ENCODE measurements at places on chromosomes 12 and 14.

GRCh38 chr14:89493406-89493805 lies 76.4 kb upstream of the FOXN3 start:
- DNase-seq = no peak

DNA sequence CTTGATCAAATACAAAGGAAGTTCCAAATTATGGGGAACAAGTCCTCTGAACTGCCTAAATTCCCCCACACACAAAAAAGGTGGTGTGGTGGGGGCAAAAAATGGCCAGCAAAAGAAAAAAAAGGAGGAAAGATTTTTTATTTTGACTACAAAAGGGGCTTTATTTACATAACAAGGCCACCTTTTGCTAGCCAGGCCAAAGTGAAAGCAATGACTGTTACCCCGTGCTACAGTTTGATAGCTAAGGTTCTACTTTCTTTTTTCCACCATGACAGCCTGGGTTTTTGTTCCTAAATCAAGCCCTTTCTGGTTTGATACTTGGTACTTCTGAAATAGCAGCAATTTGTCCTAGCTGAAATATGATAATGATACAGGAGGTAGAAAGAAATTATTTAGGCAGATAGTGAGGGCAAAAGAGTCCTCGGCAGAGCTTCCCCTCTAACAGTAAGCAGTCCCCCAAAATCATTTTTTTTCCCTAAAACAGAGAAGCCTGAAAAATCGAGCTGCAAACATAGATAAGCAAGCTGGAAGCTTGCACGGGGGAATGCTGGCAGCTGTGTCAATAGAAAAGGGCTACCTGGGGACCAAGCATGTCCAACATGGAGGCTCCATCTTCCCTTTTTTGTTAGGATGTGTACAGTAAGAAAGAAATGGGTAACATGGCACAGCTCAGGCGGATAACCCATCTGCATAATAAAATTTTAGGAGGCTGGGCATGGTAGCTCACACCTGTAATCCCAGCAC lies 8.9 kb upstream of the B4GALNT1 start:
- no peak for DNase-seq

DNA sequence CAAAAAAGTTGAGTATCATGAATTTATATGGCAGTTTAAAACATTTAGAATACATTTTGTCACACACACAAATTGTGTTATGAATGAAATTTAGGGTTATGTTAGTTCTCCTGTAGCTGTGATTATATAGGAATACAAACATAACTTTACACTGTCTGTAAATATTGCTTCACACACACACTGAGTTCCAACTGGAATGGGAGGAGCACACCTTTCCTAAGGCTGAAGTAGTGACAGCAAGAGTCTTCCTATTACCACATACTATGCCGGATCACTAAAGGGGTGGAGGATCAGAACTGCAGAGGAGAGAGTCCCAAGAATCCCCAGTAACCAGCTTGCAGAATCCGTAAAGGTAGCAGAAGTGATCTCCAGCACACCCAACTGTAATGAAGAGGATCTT lies 63.7 kb downstream of the DNAI7 start:
- DNase-seq = no peak

GRCh38 chr14:36519431-36520321 lies at the start of gene NKX2-1:
Gene NKX2-1, minus strand, starts transcription at chr14:36520232. Its CDS starts 103 bp downstream, at chr14:36520129.
- no peak for DNase-seq

GRCh38 chr12:16606991-16607390 lies 1.0 kb upstream of the LMO3 start:
- no peak for DNase-seq

- DNase-seq = peak; percentile 25
Measured at GRCh38 chr12:106416273-106416672, 58.7 kb downstream of the POLR3B start.

GRCh38 chr14:33851366-33851765 lies 99.5 kb downstream of the EGLN3 start:
- no peak for DNase-seq

- peak; percentile 85 for DNase-seq
Measured at GRCh38 chr12:116015525-116015924, 262.0 kb downstream of the MED13L start.

GRCh38 chr12:94674051-94674451 lies 23.7 kb upstream of the TMCC3 start:
- DNase-seq = no peak

DNA sequence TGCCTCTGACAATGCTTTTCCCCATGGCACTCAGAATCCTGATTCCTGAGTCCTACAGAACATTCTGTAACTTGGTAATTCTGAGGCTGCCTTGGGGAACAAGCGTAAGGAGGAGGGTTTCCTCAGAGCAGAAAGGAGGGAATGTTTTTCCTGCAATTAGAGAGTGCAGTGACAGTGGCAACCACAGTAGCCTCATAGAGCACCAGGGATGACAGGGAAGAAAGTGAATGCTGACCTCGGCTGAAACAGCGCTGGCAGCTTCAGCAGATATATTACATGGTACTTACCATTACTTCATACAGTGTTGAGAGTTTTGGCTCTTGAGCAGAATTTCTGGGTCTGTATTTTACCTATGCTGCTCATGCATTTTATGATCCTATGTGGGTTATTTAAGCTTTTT lies 757.1 kb downstream of the NRXN3 start:
- DNase-seq = no peak

DNA sequence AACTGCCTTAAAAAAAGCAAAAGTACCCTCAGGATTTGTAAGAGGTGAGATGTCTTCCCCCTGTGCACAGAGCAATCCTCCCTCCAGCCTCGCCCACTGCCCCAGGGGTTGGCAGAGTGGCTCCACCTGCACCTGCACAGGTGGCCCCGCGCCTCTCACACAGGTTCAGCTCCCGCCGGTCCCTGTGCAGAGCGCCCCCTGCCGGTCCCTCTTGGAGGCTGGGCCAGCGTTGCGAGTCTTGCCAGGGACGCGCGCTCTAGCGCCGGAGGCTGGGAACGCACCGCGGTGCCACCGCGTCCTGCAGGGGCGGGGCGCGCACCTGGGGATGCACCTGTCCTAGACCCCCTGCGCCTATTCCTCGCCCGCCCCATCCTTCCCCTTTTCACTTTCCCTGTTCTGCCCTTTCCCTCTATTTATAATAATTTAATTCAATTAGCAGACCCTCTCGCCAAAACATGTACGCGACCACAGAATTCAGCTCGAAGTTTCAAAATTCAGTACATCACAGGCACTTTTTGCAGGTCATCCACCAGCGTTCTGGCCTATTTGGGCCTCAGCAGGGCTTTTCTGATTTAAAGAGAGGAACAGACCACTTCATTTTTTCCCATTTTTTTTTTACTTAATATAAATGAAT lies 618.6 kb downstream of the AACS start:
- no peak for DNase-seq

GRCh38 chr14:92675421-92675820 lies 73.0 kb downstream of the LGMN start:
- DNase-seq = no peak

GRCh38 chr14:104948736-104949031 lies 24.0 kb downstream of the PLD4 start:
- DNase-seq = no peak

DNA sequence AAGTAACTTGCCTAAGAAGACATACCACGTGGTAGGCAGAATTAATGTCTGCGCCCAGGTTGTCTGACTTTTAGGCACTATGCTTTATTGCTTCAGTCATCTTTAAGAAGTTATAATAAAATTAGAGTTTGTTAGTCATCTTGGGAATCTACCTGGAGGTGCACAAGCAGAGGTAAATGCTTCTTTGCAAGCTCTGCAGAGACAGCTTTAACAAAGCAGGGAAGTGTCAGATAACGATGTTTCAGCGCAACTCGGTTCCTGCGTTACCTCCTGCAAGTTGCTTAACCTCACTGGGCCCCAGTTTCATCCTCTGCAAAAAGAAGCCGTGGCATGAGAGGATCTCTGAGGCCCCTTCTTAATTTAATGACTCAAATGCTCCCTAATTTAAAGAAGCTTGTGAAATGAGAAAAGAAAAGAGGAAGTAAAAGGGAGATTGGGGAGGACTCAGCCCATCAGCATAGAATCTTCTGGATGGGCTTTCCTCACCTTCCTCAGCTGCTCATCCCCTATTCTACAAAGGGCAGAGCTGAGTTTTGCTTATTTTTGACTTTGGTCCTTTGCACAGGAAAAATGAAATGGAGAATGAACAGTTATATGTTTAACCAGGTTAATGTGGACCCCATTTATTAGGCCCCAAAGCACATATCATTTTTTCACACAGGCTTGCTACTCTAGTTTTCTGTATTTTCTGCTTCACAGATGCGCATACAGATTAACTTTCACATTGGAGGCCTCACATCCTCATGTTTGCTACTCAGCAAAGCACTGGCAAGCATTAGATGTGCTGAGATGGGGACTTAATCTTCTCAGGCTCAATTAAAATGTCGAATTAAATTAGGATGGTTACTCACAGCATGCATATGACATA lies 5.1 kb downstream of the ARHGDIB start:
- DNase-seq = no peak

DNA sequence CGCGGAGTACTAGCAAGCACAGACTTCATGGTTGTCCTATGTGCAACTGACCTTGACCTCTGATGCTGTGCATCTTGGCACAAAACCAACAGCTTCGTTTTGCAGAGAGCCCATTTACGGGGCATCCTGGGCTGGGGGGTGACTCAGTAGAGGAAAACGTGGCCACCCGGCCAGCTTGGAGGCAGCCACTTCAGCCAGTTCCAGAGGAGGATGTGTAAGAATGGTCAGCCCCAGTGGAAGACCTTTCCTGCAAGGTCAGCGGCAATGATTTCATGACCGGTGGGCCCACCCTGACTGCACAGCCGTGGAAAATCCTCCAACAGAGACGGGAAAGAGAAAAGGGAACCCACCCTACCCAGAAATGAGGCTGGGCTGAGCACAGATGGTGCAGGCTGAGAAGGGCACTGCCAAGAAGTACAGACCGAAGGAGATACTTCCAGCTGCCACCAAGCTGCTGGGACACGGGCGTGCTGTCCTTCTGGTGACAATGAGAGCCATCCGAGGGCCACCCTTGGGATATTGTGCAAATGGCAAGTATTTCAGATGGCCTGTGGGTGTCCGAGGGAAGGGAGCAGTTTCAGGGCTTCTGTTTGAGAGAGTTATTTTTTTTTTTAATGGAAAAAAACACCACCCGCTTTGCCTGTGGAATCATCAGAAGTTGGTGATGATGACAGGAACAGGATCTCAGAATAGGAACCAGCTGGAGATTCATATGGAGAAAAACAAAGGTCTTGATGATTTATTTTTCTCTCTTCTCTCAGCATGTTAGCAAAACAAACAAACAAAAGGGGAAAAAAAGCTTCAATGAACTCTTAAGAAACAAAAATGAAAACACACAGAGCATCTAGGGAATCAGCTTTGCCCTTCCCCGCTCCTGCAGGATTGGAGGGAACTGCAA lies 120.2 kb upstream of the RFLNA start:
- peak; percentile 70 for DNase-seq

DNA sequence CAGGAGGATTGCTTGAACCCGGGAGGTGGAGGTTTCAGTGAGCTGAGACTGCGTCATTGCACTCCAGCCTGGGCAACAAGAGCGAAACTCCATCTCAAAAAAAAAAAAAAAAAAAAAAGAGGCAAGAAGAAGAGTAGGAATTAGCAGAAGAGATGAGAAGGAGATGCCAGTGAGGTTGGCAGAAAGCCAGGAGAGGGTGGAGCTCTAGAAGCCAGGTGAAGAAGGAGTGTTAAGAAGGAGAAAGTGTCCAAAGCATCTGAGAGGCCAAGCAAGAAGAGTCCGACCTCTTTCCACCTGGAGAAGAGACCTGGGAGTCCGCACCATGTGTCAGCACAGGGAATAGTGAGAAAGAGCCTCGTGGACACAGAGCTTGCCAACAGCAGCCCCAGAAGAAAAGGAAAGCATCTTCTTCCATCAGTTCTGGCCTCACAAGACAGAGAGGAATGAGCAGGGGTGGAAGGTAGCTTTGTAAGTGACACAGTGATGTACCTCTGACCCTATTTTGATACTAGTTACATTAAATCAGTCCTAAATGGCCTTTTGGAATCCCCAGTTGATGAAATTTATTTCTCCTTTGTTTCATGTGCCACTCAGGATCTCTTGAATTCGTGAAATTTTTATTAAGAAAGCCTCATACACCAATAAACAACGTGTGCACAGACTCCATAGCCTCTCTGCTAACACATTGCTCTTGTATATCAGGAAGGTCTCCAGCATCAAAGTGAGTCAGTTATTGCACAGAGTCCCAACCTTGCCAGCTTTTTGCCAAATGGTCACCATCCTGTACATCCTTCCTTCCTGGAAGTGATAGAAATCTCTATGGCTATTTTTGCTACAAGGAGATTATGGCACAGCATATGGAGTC lies 70.6 kb downstream of the SAMD4A start:
- no peak for DNase-seq

DNA sequence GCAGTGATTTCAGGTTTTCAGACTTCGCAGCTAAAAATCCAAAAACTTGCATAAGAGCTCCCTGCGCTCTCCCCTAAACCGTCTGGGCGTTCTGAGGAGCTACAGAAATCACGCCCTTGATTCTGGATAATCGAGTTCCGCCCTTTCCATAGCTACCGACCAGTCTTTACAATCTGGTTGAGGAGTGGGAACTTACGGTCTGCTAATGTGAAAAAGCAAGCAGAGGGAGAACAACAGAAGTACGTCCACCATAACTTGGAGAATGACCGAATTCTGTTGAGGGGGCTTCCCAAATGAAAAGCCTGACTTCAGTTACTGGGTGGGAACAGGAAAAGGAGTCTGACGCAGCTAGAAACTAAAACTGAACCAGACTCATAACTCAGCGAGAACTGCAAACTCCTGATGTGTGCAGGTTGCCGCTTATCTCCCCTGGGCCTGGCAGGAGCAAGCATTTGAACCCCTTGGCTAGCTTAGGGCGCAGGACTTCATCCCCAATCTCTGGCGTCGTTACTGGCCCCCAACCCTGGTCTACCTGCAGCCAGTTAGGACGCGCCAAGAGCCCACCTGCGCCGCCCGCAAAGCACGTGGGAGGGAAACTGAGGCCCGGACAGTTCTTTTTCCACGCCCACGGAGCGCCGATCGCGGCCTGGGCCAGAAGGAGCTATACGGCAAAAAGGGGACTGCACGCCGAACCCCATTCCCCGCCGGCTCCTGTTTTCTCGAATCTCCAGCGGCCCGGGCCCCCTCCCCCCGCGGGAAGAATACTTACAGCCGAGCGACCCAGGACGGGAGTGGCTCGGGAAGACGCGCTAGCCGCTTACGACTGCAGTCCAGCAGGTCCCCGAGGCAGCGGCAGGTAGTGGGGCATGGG lies 838 bp downstream of the LRIG3 start:
- DNase-seq = peak; percentile 71

GRCh38 chr12:81958406-81958805 lies 199.3 kb upstream of the PPFIA2 start:
- no peak for DNase-seq

- no peak for DNase-seq
Measured at GRCh38 chr14:97874394-97874793, 1077.2 kb downstream of the VRK1 start.

DNA sequence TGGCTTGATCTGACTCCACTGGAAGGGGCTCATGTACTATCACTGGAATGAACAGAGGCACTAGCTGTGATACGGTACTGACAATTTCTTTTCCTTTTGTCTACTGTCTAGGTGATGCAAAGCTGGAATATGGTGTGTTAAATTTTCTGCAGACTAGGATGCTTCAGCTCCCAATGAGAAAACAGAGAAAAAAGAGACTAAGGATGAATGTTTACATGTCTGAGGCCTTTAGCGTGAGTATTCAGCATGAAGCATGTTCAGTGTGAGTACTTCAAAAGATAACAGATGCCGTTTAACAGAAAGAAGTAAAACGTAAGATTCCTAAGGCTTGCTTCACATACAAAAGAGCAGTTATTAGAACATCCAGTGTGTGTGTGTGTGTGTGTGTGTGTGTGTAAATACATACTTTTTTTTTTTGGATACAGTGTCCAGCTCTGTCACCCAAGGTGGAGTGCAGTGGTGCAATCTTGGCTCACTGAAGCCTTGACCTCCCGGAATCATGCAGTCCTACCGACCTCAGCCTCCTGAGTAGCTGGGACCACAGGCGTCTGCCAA lies 92.3 kb upstream of the FERMT2 start:
- DNase-seq = peak; percentile 79

- no peak for DNase-seq
Measured at GRCh38 chr12:66538970-66539369, 139.9 kb downstream of the GRIP1 start.

All from choroid plexus epithelial cell (primary cell).